Fibroblast of upper back skin (primary cell): ENCODE measurements at places on chromosomes 7 and 10.

GRCh38 chr7:114444196-114444595, 29.6 kb downstream of the FOXP2 start:
- no peak for DNase-seq

GRCh38 chr10:126931544-126931943, 26.3 kb downstream of the DOCK1 start:
- no peak for DNase-seq

DNA sequence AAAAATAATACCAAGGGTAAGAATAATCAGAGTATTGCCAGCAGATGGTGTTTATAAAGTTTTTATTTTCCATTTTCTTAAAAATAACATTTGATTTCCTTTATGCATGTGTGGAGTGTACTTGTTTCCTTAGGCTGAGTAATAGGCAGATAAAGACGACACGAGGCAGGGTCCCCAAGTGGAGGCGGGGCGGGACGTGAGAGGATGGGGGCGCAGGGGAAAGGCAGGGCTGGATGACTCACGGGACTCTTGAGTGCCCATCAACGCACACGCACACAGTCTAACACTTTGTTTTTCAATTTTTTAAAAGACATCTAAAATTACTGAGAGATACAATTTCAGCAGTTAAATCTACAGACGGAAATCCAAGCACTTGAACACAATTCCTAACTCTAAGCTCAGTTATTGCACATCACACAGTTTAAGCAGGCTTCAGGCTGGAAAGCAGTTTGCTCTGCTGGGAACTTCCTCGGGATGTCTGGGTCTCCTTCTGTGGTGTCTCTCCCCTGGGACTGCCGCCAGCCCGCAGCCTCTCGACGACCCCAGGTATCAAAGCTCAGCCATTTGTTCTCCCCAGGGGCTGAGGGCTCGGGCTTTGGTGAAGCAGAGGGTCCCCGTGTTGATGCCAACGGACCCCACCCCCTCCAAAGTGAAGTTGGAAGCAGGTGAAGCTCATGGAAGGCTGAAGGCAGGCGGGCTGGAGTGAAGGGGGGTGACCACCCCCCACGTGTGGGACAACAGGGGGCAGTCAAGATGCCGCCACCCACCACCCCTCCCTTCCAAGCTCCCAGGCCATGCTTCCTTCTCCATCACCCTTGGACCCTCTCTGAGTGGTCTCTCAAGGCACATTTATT, 29.1 kb downstream of the SPOCK2 start:
- DNase-seq = no peak

DNA sequence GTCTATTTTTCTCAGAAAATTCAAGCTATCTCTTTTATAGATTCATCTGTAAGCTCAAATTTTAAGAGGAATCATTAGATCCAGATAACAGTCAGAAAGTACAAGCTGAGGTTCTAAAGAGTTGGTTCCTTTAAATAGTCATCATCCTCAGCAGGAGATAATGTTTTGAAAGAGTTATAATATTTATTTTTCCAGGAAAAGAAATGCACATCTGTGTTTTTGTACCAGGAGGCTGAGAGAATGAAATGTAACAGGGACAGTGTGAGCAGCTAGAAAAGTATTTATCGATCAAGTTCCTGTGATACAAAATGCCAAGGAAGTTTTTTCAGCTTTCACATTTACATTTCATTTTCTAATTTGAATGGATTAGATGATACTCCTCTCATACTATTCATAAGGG, 120.2 kb upstream of the LRRTM3 start:
- no peak for DNase-seq

DNA sequence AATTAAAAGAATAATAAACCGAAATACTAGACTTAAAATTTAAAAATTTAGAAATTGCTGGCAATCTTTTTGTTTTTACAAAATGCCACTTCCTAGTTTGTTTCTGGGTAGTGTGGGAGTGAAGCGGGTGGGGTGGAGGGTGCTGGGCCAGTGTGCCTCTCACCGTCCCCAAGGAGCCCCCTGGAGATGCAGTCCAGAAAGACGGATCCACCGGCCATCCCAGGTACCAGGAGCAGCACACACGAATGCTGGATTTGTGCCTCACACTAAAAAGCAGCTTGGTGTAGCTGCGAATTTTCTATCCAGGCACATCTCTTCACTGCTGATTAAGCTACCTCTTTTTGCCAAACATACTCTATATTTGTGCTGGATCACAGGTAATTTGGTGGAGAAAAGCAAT, 618.1 kb downstream of the DNAJB6 start:
- DNase-seq = no peak

- no peak for DNase-seq
Observed at GRCh38 chr7:5780801-5781496, 514 bp downstream of the RNF216 start.

DNA sequence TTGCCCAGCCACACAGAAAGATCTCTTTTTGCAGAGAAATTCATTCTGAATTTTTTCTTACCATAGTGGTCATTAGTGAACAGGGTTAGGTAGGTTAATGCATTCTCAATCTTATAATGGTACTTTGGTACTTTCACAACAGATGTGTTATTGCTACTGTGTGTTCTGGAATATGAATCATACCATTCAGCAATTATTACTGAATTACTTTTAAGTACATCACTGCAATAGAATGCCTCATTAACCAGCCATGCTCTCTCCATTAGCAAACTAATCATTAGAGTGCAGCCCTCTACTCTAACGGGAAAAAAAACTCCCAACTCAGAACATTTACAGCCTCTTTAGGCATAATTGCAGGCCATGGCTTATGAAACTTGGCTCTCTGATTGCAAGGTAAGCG, 102.1 kb downstream of the DOCK4 start:
- no peak for DNase-seq

DNA sequence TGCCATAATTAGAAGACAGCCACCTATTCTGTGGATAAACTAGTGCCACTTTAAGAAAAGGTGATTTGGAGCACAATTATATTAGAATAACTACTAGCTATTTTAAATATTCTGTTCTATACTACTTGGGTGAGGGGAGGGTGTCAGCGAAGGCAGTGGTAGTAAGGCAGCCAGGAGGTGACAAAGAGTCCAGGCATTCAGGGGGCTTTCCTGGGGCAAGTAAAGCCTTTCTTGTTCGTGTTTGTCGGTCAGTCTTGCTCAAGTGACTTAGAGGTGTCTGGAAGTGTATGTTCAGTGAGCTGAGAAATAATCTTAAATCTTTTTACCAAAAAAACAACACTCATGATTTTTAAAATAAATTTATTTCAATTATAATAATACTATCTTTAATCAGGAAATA, 34.4 kb downstream of the ADD3 start:
- DNase-seq = peak; percentile 33

- DNase-seq = no peak
Observed at GRCh38 chr10:123367195-123367594, 213.0 kb downstream of the BUB3 start.

- DNase-seq = no peak
Observed at GRCh38 chr10:1048349-1048731, 579 bp downstream of the IDI1 start.

DNA sequence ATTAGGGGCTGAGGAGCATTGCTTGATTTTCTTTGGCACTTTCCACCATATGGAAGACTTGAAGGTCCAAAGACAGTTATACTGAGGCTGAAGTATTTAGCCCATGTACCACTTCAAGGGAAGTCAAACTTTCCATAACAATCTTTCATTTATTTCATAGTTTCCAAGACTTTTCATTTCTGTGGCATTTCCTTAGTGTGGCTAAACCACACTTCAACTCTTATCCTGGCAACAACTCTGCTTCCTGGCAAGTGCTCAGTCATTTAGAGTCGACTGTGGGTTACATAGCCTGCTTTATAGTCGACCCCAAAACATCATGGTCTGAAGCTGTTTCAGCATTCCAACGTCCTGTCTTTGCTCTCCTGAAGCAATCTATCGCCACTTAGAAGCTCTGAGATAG, 343.0 kb upstream of the SEMA3D start:
- peak; percentile 98 for DNase-seq

GRCh38 chr10:104406715-104407650, 53.4 kb downstream of the CFAP58 start:
- DNase-seq = peak; percentile 60

DNA sequence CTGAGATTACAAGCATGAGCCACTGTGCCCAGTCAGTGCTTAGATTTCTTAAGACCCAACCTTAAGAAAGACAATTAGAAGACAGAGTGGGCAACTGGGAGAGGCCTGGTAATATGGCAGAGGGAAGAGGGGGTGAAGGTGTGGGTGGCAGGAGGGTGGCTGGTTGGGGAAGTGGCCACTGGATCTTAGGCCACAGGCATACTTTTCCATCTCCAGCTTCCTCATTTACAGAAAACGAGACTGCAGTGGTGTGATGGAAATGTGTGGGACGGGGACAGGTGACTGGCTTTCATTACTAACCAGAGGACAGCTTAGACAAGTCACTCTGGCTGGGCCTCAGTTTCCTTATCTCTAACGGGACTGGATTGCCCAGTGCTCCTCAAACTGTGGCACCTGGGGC, 1.0 kb upstream of the FFAR4 start:
- DNase-seq = no peak

DNA sequence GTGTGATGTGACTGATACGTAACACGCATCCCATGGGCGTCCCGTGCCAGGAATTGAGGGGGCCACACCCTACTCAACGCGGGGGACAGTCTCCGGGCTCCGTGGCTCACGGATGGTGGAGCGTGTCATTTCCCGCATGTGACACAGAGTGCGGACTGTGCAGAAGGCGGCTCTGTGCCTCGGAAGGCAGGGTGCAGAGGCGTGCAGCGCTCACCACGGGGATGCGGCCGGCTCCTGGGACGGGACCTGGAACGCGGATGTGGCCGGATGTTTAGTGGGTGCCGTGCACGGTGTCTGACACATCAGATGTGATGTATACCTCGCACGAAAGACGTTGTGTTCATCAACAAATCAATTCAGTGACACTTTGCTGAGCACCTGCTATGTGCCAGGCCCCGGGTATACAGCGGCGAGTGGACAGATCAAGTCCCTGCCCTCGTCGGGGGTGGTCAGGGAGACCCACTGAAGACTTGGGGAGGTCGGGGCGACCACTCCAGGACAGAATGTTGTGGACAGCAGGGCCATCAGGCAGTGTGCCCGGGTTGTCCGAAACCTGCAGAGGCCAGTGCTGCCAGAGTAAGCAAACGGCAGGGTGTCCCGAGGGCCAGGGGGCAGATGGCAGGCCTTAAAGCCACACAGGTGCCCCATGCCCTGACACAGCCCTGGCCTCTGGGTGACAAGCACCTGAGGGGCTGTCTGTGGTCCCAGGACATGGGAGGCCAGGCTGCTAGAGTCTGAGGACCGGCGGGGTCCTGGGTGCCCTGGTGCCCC, 38.1 kb downstream of the MICALL2 start:
- no peak for DNase-seq

GRCh38 chr7:14071045-14071444, 81.6 kb upstream of the ETV1 start:
- DNase-seq = no peak

GRCh38 chr7:69683002-69683401, 84.7 kb downstream of the AUTS2 start:
- no peak for DNase-seq

DNA sequence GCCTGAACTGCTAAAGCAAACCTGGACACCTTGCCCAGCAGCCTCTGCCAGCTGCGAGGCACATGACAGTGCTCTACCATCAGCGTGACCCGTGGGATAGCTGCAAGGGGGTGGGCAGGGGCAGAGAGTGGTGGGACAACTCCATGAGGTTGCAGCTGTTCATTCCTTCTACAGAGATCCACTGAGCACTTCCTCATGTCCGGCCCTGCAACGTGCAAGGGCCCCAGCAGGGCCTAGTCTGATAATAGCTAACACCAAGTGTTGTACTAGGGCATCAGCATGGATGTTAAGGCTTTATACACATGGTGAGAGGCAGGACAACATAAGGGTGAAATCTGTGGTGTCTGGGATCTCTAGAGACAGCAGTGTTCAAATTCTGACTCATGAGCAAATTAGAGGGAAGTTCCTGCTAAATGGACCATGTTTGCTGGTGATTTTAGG, 14.3 kb downstream of the NOD1 start:
- DNase-seq = no peak

DNA sequence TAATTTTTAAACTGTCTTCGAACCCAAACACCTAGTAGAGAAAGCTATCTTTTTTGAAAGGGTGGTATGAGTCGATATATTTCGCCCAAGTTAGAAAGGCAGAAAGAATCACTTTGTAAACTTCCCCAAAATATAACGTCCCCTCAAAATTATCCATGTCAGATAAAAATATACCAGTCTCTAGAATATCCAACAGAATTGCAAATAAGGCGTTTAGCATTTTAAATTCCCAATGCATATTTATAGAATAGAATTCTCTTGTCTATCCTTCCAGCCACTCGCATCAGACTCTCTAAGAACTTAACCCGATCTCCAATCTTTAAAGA, 2.1 kb downstream of the CTBP2 start:
- no peak for DNase-seq

GRCh38 chr10:26805567-26806245, 55.1 kb downstream of the ABI1 start:
- DNase-seq = peak; percentile 31

DNA sequence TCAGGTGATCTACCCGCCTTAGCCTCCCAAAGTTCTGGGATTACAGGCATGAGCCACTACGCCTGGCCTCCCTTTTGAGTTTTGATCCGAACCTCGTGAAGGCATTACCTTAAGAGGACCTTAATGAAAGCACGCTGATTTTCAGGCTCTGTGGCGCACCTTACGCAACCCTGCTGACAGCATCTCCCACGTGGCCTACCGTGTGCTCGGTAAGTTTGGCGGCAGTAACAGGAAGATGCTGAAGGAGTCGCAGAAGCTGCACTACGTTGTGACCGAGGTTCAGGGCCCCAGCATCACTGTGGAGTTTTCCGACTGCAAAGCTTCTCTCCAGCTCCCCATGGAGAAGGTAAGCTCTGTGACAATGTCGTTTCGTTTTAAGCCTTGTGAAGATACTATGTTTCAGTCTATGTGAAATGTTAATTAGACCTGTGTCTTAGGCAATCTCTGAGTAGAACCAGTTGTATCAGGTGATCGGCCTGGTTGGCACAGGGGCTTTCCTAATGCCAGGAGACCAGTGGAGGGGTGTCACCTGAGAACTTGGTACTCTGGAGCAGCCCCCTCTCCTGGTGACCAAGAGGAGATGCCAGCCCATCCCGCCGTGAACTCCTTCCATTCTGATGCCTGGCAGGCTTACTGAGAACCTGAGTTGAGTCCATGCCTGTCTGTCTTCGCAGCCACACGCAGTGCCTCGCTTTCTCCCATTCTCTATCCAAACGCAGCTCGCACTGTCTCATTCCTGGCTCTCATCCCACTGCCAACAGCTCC, 43.5 kb downstream of the TRRAP start:
- DNase-seq = no peak

- no peak for DNase-seq
Observed at GRCh38 chr7:89311886-89312285, 516.3 kb upstream of the TEX47 start.

DNA sequence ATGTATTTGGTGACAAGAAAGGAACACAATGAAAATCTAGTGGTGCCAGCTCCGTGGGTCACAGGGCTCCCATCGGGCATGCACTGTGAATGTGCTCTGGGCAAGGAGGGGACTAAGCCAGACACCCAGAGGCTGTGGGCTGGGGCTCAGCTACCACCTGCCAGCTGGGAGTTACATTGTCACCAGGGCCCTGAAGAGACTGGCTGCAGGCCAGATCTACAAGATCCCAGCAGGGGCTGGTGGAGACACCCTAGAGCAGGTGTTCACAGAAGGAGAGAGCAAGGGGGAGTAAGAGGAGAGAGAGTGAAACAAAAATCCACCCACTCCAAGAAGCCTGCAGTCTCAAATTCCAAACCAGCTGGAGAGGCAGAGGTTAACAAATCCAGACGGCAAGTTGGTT, 116.6 kb upstream of the ADCY1 start:
- no peak for DNase-seq
